ENCODE measurements at places on chromosomes 6 and 20. TPM values are rescaled to one million over a fixed set of nuclear protein-coding genes. Genes with fewer than 3 reads are reported as not detected.

Gene BMP6
- 2.7 TPM for polyA plus RNA-seq

Gene KHDC1
- polyA plus RNA-seq: 3.1 TPM

Gene STMND1
- polyA plus RNA-seq: not detected

Gene ARMH2
- polyA plus RNA-seq: not detected

Gene C6orf58
- 3.5 TPM for polyA plus RNA-seq

Gene PRSS16
- 23.7 TPM for polyA plus RNA-seq

Data from stomach (tissue), 19 donors.